ENCODE measurements at places on chromosomes 5 and 9. TPM values are rescaled to one million over a fixed set of nuclear protein-coding genes. Genes with fewer than 3 reads are reported as not detected.

The CAMK4 gene
- total RNA-seq: 4.9 TPM

The GFRA3 gene
- not detected for total RNA-seq

The MAT2B gene
- 88.4 TPM for total RNA-seq

The MYOT gene
- total RNA-seq: not detected

The CDX1 gene
- not detected for total RNA-seq

The SETD9 gene
- 10.3 TPM for total RNA-seq

The DRD1 gene
- not detected for total RNA-seq

The CNTFR gene
- not detected for total RNA-seq

The DOCK2 gene
- 0.75 TPM for total RNA-seq

The MARCHF11 gene
- total RNA-seq: not detected

The MYMK gene
- total RNA-seq: not detected

The TERT gene
- not detected for total RNA-seq

The SHB gene
- 28.9 TPM for total RNA-seq

The FOXE1 gene
- not detected for total RNA-seq

The DNAH5 gene
- total RNA-seq: 0.09 TPM

The PCSK5 gene
- 10.7 TPM for total RNA-seq

The EQTN gene
- not detected for total RNA-seq

The PCDHGA8 gene
- 1.3 TPM for total RNA-seq

The CDH9 gene
- total RNA-seq: not detected

The LRRC70 gene
- total RNA-seq: 18.0 TPM

The LPCAT1 gene
- 37.5 TPM for total RNA-seq

The BTNL8 gene
- not detected for total RNA-seq

The OR1L6 gene
- total RNA-seq: not detected

The RPS23 gene
- total RNA-seq: 3,848 TPM

The OR1J2 gene
- not detected for total RNA-seq

The ZNF618 gene
- total RNA-seq: 9.7 TPM

The DIPK1B gene
- 100 TPM for total RNA-seq

The SPATA31E1 gene
- total RNA-seq: not detected

The GAS1 gene
- 1.2 TPM for total RNA-seq

The CDO1 gene
- total RNA-seq: 2.0 TPM

The ANAPC2 gene
- total RNA-seq: 21.3 TPM

The EPB41L4A gene
- 13.4 TPM for total RNA-seq

The PPP3R2 gene
- total RNA-seq: not detected

The LHX3 gene
- total RNA-seq: not detected

The C9 gene
- not detected for total RNA-seq

The ARAP3 gene
- total RNA-seq: 35.6 TPM

The GBA2 gene
- 65.8 TPM for total RNA-seq

The ASPN gene
- total RNA-seq: not detected

The LIX1 gene
- total RNA-seq: not detected

The CTNND2 gene
- not detected for total RNA-seq

The PCDHA9 gene
- total RNA-seq: 0.09 TPM

The SPINK6 gene
- not detected for total RNA-seq

The ANGPTL2 gene
- total RNA-seq: 15.3 TPM

The TAF1L gene
- total RNA-seq: under 0.01 TPM

The FRMPD1 gene
- not detected for total RNA-seq

The MEF2C gene
- total RNA-seq: 62.7 TPM

The GLRA1 gene
- total RNA-seq: not detected

The KCNT1 gene
- 0.09 TPM for total RNA-seq

The OSMR gene
- total RNA-seq: 9.7 TPM

The PCDH1 gene
- 222 TPM for total RNA-seq

Measured in endothelial cell of coronary artery (primary cell).